NCI-H1417 treated with DMSO at 0.1 percent for 48 hours (cell line): ENCODE measurements at places on chromosomes 12 and 14.

DNA sequence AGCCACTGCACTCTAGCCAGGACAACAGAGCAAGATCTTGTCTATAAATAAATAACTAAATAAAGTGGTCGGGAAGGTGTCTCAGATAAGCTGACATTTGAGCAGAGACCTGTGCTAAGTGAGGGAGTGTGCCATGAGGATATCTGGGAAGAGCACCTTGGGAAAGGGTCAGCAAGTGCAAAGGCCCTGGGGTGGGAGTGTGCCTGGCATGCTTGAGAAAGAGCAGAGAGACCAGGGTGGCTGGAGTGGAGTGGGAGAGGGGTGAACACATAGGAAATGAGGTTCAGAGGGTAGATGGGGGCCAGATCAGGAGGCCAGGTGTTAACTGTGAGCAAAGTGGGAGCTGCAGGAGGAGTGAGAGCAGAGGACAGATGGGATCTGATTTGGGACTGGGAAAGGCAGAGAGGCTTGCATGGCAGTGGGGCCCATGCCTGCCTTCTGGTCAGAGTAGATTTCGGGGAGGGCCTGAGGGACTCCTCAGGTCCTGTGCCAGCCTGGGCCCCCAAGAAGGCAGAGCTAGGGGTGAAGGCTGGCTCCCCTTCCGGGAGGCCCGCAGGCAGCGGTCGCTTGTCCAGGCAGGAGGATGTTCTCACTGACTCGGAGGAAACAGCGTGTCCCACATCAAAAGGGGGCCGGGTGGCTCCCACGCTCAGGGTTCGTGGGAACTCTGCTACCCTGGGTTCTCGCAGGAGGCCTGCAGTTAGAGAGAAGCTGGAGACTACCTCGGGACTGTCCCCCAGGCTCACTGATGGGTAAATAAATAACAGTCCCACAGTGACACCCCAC lies 32.6 kb downstream of the DTX1 start:
- DNase-seq = no peak

DNA sequence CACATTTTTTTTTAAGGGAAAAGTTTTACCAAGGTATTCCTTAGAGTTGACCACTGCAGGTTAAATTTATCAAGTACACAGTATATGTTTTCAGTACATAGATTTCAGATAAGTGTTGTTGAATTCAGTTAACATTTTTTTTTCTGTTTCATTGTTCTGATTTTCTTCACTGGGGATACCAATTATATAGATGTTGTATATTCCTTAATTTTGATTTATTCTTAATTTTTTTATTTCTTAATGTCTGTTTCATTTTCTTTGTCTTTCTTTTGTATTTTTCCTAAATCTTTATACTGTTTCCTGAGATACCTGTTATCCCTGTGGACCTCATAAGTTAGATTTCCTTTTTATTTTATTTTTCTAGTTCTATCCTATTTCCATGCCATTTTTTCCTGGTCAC lies 234.8 kb downstream of the TTC6 start:
- no peak for DNase-seq

- no peak for DNase-seq
These were observed 16.4 kb downstream of the ARID2 start for GRCh38 chr12:45745861-45746277.

- DNase-seq = no peak
These were observed 182.0 kb upstream of the DCN start for GRCh38 chr12:91364471-91365184.

DNA sequence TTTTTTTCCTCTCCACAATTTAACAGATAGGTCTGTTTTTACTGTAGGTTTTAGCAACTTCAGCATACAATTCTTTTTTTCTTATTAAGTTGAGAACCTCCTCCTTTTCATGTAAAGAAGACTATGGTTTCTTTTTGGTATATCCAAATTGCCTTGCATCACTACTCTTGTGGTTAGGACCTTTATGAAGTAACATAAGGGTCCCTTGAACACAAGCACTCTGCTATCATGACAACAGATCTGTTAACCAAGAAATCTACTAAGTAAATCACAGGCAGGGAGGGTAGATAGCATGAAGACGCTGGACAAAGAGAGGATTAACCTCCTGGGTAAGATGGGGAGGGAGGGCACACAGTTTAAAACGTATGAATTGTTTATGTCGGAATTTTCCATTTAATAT lies 380.6 kb downstream of the CCDC91 start:
- no peak for DNase-seq

- DNase-seq = no peak
These were observed 520.8 kb downstream of the FLRT2 start for GRCh38 chr14:86050757-86051156.

DNA sequence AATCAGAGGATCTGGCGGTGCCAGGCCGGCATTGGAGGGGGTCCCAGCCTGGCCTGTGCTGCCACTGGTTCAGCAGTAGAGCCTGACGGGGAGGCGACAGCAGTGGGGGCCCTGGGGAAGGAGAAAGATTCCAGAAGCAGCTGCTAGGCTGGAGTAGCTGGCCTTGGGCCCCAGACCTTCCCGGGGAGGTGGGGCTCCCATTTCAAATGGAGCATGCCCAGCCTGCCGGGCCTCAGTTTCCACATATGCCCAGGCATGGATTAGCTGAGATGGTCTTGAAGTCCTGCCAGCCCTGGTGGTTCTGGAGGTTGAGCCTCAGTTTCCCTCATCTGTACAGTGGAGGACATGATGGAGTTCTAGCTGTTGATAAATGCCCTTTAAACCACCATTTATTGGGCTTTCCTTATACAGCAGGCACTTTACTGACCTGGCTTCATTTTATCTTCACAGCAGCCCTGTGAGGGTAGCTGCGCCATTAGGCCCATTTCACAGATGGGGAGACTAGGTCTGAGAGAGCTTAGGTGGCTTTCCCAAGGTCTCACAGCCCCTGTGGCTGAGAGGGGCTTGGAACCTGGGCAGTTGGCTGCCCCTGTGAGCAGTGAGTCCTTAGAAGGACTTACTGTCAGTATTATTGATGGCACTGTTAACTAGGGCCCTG lies 21.8 kb downstream of the SH2B3 start:
- no peak for DNase-seq

DNA sequence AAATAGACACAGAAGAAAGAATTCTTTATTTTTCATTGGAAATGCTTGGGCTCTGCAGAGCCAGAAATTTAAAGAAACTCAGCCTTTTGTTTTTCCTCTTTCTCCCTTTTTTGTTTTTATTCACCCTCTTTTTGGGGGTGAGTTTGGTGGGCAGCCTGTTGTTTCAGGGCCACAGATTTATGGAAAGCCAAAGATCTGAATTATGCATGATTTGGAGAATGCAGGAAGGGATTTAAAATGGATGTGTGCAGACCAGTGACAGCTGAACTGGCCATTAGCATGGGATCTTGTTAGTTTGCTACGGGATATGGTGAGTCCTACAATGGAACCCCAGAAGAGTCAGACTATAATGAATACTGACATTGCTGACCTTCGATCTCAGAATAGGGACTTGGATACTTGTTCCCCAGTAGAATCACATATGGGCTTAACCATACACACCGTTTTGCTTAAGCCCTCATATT lies 7.7 kb upstream of the ATXN2 start:
- no peak for DNase-seq

GRCh38 chr12:67646775-67647174 lies 1.8 kb upstream of the DYRK2 start:
- DNase-seq = no peak

DNA sequence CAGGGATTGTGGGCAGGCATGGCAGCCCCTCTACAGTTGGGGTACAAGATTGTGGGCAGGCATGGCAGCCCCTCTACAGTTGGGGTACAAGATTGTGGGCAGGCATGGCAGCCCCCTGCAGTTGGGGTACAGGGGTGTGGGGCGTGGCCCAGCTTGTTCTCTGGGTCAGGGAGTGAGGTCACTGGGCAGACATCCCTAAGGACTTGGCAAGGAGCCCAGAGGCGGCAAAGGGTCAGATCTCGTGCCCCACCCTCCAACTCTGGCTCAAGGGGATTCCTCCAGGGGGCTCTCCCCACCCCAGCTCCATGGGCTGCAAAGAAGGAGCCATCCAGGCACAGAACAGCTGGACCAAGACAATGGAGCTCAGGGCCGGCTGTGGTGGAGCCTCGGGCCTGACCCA lies 25.8 kb upstream of the NUDT14 start:
- no peak for DNase-seq

DNA sequence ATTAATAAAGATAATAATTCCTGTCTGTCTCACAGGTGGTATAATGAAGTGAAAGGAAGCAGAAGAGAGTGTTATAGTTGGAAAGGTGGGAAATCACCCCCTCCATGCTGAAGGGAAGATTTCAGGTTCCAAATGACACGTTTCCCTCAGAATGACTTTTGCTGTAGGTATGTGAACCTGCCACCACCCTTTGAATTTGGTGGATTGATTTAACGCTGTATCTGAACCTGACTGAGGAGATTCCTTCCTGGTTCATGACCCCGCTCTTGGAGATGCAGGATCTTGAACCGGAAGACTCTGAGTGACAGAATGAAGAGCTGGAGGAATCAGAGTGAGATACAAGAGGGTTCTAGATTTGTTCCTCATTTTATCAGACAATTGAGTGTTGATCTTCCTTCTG lies 20.3 kb upstream of the EMP1 start:
- DNase-seq = no peak

GRCh38 chr12:98741196-98741555 lies 96.1 kb downstream of the APAF1 start:
- no peak for DNase-seq

DNA sequence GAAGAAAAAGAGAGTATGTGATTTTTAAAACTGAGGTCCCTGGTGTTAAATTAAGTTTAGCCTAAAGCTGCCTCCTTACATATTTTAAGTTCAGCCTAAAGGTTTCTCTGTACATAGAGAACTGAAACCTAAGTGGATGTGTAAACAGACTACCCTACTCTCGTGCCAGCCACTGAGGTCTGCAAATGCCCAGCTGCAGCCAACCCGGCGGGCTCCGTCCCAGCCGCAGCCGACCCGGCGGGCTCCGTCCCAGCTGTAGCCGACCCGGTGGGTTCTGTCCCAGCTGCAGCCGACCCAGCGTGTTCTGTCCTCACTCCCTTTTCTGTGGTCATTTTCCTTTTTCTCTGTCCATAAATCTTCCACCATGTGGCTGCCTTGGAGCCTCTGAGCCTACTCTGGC lies 97.2 kb upstream of the SFSWAP start:
- no peak for DNase-seq

GRCh38 chr12:47039079-47039478 lies 40.3 kb upstream of the PCED1B start:
- DNase-seq = no peak

- no peak for DNase-seq
These were observed 36.0 kb downstream of the NINJ2 start for GRCh38 chr12:627285-627684.

- DNase-seq = no peak
These were observed 875 bp downstream of the IRAK3 start for GRCh38 chr12:66189889-66190288.

GRCh38 chr14:101008631-101009336 lies 105.3 kb upstream of the RTL1 start:
- no peak for DNase-seq
